Jurkat, Clone E6-1 (cell line): ENCODE measurements at places on chromosomes 4 and X.

- no peak for DNase-seq
These were observed 112.6 kb downstream of the GLRA2 start for GRCh38 chrX:14641681-14642655.

- DNase-seq = no peak
These were observed 218.7 kb downstream of the BMPR1B start for GRCh38 chr4:94976371-94977011.

DNA sequence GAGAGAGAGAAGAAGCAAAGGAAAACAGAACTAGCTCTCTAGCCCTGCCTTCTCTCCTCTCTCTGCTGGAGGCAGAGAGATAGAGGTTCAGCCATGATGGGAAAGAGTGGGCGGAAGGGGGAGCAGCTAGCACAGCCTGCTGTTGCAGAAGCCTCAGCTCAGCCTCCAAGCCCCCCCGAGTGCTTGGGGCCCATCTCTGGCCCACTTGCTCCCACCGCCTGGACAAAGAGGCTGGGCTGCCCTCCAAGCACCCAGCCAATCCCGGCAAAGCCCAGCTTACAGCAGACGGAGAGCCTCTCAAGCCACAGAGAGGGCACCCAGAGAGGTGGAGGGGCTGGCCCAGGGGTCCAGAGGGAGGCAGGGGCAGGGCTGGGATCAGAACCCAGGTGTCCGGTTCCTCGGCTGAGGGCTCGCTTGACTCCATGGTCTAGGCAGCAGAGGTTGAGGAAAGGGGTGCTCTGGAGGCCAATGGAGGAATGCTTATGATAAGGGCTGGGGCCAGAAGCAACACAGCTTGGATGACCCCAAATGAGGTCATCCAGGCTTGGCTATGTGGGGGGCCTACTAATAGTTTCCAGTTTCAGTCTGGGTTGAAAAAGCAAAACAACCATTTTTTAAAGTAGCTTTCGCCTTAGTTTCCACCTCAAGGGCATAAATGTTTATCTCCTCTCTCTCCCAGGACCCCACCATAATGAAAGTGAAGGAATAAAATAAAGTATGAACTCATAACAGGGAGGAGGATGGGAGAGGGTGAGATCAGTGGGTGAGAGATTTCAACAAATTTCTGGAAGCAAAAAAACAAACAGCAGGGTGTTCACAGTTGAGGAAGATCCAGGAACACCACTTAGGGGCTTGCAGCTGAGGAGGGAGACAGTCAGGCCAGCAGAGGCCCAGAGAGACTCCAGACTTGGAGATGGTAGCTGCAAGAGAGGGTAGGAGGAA lies 24.9 kb upstream of the IQSEC2 start:
- no peak for DNase-seq

GRCh38 chrX:154411981-154412340 lies 622 bp downstream of the TAFAZZIN start:
- no peak for DNase-seq

- no peak for DNase-seq
These were observed 114.5 kb downstream of the ANXA5 start for GRCh38 chr4:121582296-121582695.

- no peak for DNase-seq
These were observed 17.1 kb downstream of the HERC3 start for GRCh38 chr4:88609387-88609786.

DNA sequence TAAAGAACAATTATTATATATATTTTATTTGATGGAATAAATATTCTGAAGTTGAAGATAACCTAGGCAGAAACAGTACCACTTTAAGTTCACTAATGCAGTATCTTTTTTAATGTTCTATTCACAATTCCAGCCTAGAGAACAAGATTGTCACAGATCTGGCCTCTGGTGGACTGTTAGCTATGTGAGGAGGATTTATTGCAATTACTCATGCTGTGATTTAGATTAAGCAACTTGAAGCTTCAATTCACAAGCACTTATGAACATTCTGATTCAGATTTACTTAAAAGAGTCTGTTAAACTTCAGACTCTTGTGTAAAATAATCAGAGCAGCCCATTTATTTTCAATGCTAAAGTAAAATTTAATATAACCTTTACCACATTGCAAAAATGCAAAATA lies 1489.8 kb downstream of the STIM2 start:
- DNase-seq = no peak

GRCh38 chr4:159487284-159487747 lies 384.4 kb downstream of the RAPGEF2 start:
- peak; percentile 66 for DNase-seq
